ENCODE measurements at places on chromosomes 11 and 22.

DNA sequence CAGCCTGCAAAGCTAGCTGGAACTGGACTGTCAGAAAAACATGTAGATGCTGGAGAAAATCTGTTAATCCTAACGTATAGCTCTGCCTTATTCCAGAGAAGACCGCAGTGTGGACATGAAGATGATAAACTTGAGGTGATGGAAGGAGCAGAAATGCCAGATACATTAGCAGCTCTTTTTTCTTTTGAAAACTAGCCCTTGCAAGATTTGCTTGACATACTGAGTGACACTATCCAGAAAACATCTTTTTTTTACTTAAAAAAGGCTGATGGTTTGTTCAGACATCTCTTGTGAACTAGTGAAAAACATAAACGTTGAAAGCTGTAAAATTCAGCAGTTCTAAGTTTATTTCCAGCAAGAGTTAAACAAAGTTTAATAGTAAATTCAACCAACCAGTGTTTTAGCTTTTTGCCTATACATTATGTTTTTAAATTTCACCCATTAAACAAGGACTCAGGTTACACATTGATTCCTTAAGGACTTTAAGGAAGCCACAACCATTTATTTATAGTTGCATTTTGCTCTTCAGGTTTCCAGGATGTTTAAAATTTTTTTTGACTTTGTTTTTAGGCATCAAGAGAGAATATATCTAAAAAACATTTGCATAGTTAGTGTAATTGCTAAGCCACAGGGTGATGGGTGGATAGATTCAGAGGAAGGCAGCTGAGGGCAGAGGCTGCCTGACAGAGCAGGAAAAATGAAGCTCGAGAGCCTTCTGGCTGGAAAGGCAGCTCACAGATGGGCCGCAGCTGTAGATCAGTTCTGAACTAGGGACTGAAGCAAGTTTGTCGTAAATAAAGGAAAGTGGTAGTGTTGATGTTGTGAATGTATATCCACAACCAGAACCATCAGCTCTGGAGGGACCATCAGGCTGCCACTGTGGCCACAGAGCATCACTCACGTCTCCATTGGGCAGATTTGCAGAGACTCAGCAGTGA is 9.5 kb downstream of the SNAP29 start:
- DNase-seq = no peak

DNA sequence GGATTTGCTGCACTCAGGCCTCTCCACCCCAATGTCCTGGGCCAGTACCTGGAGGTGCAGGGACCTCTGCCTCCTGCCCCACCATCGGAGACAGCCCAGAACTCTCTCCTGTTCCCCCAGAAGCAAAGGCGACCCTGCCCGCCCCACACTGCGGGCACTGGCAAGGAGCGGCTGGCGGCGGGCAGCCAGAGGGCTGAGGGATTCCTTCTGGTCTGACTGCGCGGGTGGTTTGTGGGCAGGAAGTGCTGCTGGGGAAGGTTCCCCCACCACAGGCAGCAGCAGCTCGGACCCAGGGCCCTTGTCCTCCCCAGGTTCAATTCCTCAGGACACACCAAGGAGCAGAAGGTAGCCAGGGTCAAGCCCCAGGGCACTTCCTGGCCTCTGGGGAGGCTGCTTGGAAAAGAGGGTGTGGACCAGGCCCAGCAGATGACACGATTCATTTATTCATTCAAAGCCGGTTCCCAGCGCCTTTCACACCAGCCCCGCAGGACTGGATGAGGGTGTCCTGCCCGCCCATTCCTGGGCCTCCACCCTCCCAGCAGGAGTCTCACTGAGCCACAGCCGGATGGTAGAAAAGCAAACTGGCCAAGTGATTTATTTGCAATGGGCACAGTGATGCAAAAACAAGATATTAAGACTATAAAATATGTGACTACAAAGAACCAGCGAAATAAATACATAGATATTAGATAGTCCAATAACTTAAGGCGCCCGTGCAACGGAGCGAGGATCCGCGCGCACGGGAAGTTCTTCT is 1.2 kb downstream of the PHLDA2 start:
- DNase-seq = no peak

DNA sequence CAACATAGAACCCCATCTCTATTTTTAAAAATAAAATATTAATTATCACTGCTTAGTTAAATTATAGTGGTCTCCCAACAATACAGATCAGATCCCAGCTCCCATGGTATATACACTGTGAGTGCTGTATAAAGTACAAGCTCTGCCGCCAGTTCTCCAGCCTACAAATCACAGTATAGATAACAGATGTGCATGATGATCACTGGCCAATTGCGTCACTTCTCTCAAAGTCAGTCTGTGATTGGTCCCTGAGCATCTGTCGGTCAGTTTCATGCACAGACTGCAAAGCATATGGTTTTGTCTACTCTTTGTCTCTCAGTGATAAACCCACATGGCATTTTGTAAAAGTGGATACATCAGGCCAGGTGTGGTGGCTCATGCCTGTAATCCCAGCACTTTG is 15.7 kb downstream of the PPARA start:
- no peak for DNase-seq

GRCh38 chr11:76787911-76788596 is 4.9 kb downstream of the TSKU start:
- DNase-seq = no peak

DNA sequence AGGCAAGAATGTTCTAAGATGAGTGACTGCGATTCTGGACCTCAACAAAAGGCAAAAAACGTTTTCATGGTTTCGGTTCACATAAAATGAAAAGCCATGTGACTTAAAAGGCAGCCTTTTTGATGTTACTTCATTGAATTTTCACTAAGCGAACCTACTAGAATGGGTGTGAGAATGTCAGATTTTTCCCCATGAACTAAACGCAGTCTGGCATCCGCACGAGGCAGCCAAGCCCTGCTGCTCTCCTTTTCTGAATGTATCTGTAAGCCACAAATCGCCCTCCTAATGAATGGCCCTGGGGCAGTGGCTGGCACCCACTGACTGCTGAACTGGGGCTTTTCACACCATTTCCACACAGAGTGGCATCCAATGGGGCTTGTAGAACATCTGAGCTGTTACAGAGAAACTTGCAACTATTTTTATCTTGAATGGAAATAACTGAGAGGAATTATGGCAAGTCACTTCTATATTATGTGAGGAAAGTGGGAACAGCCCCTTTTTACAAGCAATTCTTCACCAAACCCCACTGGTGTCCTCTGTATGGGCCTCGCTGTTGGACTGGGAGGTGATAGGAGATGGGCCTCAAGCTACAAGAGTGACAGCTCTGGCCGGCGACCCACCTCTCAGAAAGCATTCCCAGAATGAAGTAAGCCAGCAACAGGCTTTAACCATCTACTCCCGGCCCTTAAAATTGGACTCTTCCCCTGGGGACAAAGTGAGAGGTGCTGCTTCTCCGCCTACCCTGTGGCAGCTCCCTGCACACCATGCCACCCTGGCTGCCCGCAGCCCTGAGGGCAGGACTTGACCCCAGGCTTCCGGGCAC is 29.4 kb downstream of the PPP2R1B start:
- no peak for DNase-seq

DNA sequence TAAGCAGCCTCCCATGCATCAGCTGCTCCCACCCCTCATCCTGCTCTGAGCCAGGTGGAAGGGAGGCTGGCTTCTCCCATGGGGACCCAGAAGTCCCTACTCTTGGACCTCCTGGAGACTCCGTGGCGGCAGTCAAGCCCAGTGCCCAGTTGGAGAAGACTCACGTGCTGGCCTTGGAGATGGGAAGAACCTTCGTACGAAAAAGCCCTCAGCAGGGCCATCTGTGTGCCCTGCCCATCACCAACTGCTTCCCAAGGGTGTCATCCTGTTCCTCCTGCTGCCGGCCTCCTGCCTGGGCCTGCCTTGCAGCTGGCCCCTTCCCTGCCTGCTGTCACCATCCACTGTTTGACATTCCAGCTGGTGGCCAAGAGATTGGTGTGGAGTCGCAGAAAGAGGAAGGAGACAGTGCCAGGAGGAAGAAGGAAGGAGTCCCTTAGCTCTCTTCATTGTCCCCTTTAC is 28.0 kb downstream of the ARHGAP1 start:
- DNase-seq = no peak

GRCh38 chr11:132310390-132311375 is 940.3 kb downstream of the NTM start:
- no peak for DNase-seq

DNA sequence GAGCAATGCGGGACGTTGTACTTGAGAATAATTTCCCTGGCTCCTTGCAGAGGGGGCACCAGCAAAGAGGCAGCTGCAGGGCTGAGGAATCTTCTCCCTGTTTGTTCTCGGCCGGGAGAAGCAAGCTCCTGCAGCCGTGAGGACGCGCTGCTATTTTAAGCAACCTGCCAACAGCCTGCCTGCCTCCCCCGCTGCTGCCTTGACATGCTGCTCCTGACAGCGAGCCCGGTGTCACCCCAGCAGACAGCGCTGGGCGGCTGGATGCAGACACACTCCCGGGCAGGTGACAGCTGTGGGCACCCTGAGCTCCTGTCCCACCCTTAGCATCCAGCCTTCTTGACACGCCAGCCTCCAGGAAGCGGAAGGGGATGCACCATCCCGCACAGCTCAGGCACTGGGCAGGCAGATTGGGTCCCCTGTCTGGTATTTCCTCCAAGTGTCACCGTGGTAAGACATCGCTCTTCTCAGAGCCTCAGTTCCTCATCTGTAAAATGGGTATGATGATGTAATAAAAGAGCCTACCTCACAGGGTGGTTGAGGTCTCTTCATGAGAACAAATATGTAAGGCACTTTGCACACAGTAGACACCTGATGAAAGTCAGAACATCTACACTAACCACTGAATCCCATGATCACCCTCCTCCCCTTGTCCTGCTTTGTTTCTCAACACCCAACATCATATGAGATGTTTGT is 530.6 kb downstream of the MN1 start:
- no peak for DNase-seq
